D721Med (cell line): ENCODE measurements at places on chromosomes 7 and 10.

DNA sequence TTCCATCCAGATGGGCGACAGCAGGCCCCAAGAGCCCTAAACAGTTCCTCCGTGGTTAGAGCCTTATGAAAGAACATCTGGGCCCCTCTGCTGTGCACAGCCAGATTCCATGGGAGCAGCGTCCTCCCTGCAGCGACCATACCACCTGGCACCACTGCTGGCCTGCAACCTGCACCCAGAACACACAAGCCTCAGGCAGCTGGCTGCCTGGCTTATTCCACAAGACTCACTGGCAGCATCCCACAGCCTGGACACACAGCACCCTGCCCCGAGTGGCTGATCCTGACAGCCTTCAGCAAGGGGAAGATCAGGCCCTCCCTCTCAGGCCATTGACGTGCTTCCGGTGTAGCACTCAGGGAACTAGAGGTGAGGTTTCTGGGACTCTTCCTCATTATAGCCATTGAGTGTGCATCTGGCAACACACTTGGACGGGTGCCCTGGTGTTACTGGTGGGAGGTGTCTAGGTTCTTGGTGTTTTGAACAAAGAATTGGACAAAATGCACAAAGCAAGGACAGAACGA, 33.7 kb upstream of the ERCC6 start:
- DNase-seq, result no peak

- no peak for DNase-seq
Measured at GRCh38 chr7:41628901-41629300, 74.0 kb downstream of the INHBA start.

- no peak for DNase-seq
Measured at GRCh38 chr10:2145491-2145890, 408.2 kb upstream of the ADARB2 start.

DNA sequence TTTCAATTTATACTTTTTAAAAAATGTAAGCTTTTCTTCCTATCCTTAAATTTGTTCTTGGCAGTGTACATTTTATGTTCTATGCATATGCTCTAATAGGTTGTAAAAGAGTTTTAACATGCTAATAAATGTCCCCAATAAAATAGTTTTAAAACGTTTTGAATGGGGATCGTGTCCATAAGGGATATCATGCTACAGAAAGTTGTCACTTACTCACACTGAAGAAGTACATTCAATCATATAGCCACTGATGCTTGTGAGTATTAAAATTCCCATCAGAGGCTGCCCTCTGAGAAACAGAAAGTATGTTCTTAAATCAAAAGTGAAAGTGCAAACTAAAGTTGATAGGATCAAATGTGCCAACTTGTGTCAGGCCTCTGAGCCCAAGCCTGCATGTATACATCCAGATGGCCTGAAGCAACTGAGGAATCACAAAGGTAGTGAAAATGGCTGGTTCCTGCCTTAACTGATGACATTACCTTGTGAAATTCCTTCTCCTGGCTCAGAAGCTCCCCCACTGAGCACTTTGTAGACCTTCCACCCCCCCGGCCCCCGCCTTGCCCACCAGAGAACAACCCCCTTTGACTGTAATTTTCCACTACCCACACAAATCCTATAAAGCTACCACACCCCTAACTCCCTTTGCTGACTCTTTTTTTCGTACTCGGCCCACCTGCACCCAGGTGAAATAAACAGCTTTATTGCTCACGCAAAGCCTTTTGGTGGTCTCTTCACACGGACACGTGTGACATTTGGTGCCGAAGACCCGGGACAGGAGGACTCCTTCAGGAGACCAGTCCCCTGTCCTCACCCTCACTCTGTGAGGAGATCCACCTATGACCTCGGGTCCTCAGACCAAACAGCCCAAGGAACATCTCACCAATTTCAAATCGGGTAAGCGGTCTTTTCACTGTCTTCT, 877 bp upstream of the NOD1 start:
- DNase-seq, result no peak

DNA sequence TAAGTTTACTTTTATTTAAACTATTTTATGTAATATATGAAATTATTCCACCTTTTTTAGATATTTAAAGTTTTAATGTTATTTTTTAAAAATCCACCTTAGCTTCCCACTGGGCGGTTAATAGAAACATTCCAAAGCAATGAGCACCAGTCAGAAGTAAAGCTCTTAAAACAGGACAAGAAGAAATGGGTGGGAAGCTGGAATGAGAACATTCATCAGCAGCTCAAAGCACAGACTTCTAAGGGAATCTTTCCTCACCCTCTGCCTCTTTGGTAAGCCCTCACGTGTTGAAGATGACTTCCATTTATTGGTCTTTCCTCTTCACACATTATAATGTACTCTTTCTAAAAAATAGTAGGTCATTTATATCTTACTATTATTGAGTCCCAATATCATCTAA, 3.1 kb downstream of the AGMO start:
- DNase-seq, result no peak

GRCh38 chr7:68205826-68206225, 1209.2 kb downstream of the TYW1 start:
- DNase-seq, result no peak
